NCI-H774 (cell line): ENCODE measurements at places on chromosomes 7 and 10.

GRCh38 chr7:44189286-44189992 lies at the start of gene GCK:
GCK (minus strand) TSS chr7:44189439; CDS start chr7:44188953, 486 bp downstream.
- peak; percentile 76 for DNase-seq

- no peak for DNase-seq
Measured at GRCh38 chr7:29100924-29101323, 45.4 kb downstream of the CPVL start.

DNA sequence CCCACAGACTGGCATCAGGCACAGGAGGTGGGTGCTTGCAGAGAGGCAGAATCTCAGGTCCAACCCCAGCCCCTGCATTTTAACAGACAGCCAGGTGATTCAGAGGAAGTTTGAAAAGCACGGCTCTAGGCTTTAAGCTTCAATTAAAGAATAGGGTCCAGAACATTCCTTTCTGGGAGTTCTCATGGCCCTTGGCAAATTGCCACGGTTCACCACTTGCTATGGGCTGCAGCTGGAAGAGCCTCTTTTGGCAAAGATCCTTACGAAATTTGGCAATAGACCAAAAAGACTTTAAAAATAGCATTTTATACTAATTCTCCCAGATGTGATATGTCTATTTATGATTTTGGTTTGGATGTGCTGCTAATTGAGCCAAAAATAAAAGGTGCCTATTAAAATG lies 148.1 kb downstream of the ITGA8 start:
- no peak for DNase-seq

- DNase-seq = no peak
Measured at GRCh38 chr7:73555411-73555982, 2.0 kb downstream of the BCL7B start.

- no peak for DNase-seq
Measured at GRCh38 chr10:78747401-78748234, 321.1 kb upstream of the ZMIZ1 start.
